Stimulated activated CD4-positive, alpha-beta T cell treated with anti-CD3 and anti-CD28 coated beads, Interleukin-15, amount 100 ng/mL, for 48 hours (primary cell): ENCODE measurements at places on chromosomes 2 and 18.

DNA sequence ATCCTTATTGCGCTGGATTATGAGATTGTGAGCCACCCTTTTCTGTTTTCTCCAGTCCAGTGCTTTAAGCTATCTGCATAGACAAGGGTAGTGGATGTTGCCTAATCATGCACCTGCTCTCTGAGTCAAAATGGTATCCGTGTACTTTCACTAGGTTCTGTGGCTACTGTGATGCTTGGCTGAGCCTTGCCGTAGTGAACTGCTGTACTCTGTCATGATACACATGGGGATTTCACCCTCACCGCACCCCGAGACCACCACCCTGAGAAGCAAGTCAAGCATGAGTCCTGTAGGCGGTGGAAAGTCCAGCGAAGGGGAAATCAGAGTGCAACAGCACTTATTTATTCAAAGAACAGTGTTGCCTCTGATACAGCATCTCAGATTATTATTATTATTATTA lies 55.0 kb downstream of the ARHGAP25 start:
- DNase-seq = no peak

- DNase-seq = no peak
Measured at GRCh38 chr2:147910990-147911473, 66.2 kb downstream of the ACVR2A start.

GRCh38 chr2:26178746-26179436 lies 6.0 kb downstream of the GAREM2 start:
- DNase-seq = no peak

- no peak for DNase-seq
Measured at GRCh38 chr2:218230882-218231281, 13.9 kb downstream of the ARPC2 start.

GRCh38 chr2:16272038-16272788 lies 331.9 kb downstream of the MYCN start:
- no peak for DNase-seq

- no peak for DNase-seq
Measured at GRCh38 chr2:157420771-157421323, 23.0 kb downstream of the CYTIP start.

DNA sequence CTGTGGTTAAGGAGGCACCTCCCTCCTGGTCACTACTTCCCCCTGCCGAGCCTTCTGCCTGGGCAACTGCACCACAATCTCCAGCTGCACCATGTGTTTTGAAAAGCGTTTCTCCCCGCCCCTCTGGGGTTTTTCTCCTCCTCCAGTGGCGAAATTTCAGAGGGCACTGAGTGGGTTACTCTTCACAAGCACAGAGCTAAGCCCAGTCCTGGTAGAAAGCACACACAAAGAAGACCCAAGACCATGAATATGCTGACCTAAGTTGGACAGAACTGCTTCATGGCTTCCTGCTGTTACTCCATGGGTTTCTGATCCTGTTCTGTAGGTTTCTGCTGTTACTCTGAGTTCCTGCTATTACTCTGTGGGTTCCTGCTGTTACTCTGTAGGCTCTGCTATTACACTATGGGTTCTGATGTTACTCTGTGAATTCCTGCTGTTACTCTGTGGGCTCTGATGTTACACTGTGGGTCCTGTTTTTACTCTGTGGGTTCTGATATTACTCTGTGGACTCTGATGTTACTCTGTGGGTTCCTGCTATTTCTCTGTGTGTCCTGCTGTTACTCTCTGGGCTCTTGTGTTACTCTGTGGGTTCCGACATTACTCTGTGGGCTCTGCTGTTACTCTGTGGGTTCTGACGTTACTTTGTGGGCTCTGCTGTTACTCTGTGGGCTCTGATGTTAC lies 216.6 kb downstream of the RTP5 start:
- no peak for DNase-seq

- no peak for DNase-seq
Measured at GRCh38 chr2:149857344-149857743, 269.8 kb upstream of the MMADHC start.

GRCh38 chr2:240733803-240734495 lies 42.3 kb downstream of the AQP12A start:
- DNase-seq = no peak

DNA sequence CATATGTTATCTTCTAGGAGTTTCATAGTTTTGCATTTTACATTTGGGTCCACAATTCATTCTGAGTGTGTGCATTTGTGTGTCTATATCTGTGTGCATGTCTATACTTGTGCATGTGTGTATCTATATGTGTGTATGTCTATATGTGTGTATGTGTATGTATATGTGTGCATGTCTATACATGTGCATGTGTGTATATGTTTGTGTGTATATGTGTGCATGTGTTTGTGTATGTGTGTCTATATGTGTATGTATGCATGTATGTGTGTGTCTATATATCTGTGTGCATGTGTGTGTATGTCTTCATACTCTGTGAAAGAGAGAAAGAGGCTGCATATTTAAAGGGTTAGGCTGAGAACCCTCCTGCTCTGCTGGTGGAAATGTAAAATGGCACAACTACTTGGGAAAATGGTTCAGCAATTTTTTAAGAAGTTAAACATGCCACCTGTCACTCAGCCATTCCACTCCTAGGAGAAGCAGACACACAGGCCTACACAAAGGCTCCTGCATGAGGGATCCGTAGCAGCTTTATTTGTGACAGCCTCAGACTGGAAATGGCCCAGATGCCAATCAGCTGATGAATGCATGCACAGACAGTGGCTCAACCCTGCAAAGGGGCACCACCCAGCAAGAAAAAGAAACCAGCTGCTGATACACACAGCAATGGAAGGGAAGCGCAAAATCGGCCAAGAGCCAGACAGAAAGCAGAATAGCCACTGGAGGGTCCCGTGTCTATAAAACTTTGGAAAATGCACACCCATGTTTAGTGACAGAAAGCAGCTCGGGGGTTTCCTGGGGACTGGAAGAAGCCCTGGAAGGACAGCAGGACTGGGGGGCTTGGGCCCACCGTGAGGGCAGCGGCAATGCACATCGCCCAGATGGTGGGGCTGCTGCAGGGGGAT lies 146.8 kb downstream of the SEPTIN10 start:
- DNase-seq = no peak

- DNase-seq = no peak
Measured at GRCh38 chr2:88342749-88343148, 109.7 kb downstream of the FOXI3 start.
